ENCODE measurements at places on chromosomes 5 and 9.

DNA sequence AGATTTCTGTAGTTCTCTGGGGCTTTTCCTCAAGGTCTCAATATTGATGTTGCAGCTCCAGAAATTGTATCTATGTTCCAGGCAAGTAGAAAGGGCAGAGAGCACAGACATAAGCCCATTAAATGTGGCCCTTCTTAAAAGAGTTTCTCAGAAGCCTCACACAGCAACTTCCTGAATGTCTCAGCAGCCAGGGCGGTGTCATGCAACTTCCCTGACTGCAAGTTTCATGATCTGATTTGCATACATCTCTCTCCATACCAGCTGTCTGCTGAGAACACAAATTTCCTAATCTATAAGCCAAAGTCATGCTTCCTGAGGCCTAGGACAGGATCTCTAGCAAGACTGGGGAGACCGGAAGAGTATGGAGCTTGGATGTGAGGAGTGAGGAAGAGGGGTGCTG lies 13.0 kb downstream of the RGS7BP start:
- DNase-seq: no peak

DNA sequence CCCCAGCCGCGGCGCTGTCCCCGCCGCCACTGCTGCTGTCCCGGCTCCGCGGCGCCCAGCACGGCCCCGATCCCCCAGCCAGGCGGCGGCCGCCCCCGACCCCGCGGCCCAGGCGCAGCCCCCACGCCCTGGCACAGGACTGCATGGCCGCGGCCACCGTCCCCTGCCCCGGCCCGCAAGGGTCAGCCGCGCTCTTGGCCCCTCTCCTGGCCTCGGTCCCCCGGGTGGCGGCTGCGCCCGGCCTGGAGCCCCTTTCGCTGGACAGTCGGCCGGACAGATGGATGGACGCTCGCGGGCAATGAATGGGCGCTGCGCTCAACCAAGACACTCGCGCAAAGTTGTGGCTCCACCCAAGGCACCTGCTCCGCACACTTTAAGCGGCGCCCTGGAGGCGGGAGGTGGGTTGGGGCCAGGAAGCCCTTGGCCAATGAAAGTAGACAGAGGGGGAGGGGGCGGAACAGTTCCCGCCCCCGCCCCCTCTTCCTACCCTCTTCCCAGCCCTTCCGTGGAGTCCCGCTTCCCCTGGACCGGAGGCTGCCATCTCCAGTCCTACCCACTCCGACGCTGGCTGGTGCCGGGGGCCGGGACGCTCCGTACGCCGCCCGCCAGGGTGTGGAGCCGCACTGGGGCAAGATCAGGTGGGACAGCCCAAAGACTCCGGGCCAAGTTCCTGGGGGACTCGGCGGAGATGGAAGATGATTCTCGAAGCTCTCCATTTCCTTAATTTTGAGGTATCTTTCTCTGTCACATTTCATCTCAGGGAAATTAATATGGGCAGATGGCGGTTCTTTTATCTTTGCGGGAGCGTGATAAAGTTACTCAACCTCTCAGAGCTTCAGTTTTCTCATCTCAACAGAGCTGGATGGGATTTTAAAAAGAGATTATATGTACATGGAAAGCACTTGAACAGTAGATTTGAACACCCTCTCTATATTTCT lies at the start of gene GLDC:
GLDC (minus strand) TSS at position 375 of the 938 bp plus-strand sequence; CDS start at position 145, 230 bp downstream.
- no peak for DNase-seq

DNA sequence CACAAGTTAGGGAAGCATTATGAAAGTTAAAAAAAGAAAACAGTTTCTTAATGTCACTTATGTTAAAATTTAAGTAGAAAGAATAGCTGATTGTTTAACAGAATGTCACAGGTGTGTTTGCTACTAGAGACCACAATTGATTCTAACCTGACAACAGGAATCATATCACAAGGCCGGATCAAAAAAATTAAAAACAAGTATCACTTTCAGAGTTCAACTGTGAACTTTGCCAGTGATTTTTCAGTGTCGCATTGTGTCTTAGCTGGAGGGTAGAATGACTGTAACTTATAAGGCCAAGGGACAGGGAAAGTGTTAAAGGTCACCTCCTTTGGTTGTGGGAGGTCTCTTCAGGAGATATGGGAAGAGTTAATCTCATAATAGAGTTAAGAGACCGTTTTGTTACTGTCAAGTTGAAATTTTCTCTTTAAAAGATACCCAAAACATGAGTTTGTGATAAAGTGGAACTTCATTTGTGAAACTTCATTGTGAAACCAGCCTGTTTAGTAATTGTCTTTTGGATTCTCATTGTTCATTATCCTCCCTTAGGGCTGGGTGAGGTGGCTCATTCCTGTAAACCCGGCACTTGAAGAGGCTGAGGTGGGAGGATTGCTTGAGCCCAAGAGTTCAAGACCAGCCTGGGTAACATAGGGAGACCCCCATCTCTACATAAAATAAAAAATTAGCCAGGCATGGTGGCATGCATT lies 40.9 kb downstream of the CPEB4 start:
- no peak for DNase-seq

DNA sequence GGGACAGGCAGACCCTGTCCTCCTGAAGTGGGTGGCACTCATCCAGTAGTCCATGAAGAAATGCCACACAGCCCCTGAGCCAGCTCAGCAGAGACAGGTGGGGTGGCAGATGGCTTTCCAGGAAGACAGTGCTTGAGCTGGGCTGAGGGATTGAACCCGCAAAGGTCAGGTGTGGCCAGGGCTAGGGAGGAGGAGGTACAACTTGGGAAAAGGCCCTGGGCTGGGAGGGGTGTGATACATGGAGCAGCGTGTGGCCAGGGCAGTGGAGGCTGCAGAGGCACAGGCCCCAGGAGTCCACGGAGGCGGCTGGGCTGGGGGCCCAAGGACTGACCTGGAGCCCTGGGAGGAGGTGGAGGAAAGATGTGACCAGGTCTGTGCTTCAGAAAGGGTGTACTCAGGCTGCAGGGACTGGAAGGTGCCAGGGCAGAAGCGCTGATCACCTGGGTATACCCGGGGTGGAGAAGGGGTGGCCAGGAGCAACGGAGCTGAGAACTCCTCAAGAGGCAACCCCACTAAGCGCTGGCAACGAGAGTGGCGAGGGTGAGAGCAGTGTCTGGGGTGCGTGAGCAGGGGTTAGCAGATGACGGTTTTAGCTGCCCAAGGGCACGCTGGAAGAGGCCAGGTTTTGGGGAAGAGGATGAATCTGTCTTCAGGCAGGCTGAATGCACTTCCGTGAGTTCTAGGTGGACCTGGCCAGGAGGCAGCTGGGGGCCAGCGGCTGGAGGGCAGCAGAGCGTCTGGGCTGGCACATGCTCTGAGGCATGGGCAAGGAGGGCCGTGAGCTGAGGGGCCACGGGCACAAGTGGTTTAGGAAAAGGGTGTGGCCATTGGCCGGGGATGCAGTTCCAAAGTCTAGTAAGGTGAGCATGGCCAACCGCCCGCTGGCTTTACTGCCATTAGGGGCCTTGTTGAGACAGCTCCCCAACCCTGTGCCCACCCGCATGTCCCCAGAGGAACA lies 3.9 kb upstream of the RABL6 start:
- DNase-seq: no peak

- no peak for DNase-seq
Measured at GRCh38 chr9:90023861-90024260, 419.0 kb downstream of the GADD45G start.

GRCh38 chr5:169873642-169874041 lies 106.7 kb downstream of the INSYN2B start:
- DNase-seq: no peak

GRCh38 chr9:104808035-104808614 lies 44.2 kb downstream of the NIPSNAP3B start:
- no peak for DNase-seq

DNA sequence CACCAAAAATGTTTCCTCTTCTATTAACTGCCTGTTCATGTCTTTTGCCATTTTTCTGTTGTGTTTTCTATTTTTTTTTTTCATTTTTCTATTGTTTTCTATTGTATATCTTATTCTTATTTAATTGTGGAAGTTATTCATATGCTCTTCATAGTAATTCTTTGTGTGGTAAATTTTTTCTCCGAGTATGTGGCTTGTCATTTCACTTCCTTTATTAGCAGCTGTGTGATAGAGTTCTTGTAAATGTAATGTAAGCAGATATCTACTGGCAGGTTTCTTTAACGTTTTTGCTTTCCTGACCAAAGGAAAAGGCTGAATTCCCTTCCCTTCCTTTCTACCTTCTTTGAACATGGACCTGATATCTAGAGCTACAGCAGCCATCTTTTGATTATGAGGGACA lies 5.8 kb upstream of the PLPP1 start:
- no peak for DNase-seq

- no peak for DNase-seq
Measured at GRCh38 chr9:111857555-111858211, 38.9 kb upstream of the UGCG start.

GRCh38 chr5:155485386-155485785 lies 471.8 kb downstream of the KIF4B start:
- DNase-seq: no peak

DNA sequence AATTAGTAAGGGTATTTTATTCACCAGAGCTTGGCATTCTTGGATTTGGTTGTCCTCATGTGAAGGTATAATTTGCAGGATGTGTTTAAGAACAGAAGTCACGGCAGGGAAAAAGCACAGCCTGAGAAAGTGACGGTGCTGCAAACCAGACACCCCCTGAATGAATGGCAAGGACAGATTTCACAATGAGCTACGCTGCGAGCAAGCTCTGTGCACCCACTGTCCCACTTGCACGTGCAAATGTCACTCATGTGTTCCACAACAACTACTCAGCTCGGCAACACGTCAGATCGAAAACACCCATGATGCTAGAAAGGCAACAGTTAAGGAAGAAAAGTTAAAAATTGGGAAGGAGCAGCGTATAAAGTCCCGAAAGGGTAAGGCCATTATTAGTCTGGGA lies 168.9 kb downstream of the ROR2 start:
- DNase-seq: no peak

DNA sequence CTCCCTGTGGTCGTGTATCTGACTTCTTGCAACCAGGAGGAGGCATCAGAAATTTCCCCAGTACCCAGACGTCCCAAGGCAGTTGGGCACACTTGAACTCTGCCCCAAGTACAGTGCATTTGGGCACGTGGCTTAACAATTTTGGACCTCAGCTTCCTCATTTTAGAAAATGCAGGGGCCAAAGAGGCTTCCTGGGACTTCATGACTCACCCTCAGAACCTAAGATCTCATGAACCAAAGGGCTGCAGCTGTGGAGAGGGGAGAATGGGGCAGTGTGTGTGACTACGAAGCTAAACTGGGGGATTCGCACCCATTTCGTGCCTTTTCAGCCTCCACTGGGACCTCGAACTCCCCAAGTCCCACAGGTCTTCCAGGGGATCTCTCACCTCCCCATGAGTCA lies 59.2 kb downstream of the SYK start:
- no peak for DNase-seq

GRCh38 chr5:80208381-80208780 lies 47.5 kb downstream of the SERINC5 start:
- DNase-seq: no peak

GRCh38 chr5:68215898-68216244 lies 315 bp downstream of the PIK3R1 start:
- no peak for DNase-seq

DNA sequence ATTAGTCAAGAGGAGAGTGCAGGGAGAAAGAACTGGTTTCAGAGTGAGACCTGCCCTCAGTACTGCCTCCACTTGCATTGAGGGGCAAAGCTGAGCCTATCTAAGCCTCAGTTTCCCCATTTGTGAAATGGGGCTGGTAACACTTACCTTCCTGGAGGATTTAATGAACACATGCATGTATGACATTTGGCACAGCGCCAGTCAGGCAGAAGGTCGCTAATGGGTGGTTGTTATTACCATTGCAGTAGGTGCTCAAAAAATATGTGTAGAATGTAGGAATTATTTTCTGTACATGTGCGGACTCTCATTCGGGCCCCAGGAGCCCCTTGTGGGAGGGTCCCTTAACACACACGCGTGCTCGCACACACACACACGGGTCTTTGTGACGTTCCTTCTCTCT lies 10.9 kb downstream of the FAT2 start:
- no peak for DNase-seq

GRCh38 chr9:137738703-137739102 lies 119.9 kb downstream of the EHMT1 start:
- no peak for DNase-seq

DNA sequence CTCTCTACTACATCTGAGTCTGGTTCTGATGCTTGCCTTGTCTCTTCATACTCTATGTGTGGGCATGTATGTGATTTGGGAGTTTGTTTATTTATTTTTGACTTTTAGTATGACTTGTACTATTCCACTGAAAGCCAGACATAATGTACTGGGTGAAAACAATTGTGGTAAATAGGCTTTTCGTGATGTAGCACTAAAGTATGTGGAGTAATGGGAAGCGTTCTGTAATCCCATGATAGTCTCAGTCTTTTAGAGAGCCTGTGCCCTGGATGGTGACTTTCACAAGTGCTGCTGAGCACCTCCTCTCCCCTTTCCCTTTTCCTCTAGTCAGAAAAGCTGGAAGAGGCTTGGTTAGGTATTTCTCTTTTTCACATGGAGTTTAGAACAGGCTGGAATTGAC lies 85.8 kb upstream of the S1PR3 start:
- DNase-seq: no peak

DNA sequence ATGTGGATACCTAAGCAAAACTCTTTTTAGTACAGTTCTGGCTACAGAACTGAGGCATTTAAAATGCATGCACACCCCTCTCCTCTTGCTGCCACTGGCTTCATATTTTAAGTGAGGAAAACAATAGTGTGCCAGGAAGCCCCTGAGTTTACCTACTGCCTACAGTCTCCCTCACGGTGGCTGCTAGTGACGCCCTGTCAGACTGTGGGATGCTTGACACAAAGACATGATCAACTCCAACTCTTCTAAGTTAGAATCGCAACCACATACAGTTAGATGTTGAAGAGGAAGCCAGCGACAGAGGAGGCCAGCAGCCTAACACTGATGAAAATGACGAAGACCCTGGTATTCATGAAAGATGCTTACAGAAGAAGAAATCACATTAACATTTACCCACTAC lies 1.3 kb downstream of the SEC16A start:
- no peak for DNase-seq

- DNase-seq: no peak
Measured at GRCh38 chr9:98580956-98581355, 127.8 kb downstream of the GABBR2 start.

DNA sequence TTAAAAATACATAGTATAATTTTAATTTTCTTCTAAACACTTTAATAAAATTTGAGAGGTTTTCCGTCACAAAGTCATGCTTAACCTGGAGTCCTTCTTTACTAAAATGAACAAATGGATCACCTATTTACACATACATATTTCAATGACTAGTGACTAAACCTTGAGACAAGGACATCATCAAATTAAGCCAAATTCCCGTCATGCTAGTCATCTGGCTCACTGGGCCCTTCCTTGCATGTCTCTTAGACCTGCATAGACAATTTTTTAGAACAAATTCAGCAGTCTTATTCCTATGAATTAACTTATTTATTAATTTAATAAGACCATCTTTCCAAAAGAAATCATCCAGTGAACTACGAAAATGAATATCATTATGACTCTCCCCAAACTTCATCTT lies 26.6 kb downstream of the ERAP2 start:
- no peak for DNase-seq

GRCh38 chr5:127112347-127112864 lies 39.1 kb upstream of the C5orf63 start:
- DNase-seq: no peak

GRCh38 chr9:32589083-32589723 lies 16.2 kb upstream of the NDUFB6 start:
- no peak for DNase-seq

GRCh38 chr5:127313847-127314473 lies 23.4 kb downstream of the MEGF10 start:
- peak; percentile 48 for DNase-seq

GRCh38 chr5:78508186-78508765 lies 140.3 kb downstream of the LHFPL2 start:
- no peak for DNase-seq
